A673 (cell line): ENCODE measurements at places on chromosomes 3 and 15.

DNA sequence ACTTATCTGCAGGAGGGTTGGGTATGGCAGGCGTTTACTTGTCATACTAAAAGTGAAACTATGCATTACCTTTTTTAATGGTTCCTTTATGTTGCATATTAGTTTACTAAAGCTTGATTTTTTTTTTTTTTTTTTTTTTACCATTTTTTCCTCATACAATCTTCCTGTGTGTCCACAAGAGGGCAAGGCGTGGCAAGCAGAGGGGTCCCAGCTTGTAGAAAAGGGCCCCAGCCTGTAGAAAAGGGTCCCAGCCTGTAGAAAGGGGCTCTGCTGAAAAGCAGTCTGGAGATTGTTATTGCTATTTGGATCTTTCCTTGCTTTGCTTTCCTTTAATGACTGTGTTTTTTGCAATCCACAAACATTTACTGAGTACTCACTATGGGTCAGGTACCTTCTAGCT lies 21.9 kb downstream of the MKRN2 start:
- no peaks in the 10 kb centered on the region for H3K27me3 ChIP-seq
- peaks cover 69% of the 10 kb centered on the region for H3K36me3 ChIP-seq
- DNase-seq: no peak

- no peak for DNase-seq
- H3K27me3 ChIP-seq: peaks cover 57% of the 10 kb centered on the region
- no peaks in the 10 kb centered on the region for H3K36me3 ChIP-seq
- H3K27ac ChIP-seq: no peak overlapping the region
- no peak overlapping the region for H3K4me3 ChIP-seq
These were observed 28.3 kb upstream of the IGF1R start for GRCh38 chr15:98620020-98620419.

DNA sequence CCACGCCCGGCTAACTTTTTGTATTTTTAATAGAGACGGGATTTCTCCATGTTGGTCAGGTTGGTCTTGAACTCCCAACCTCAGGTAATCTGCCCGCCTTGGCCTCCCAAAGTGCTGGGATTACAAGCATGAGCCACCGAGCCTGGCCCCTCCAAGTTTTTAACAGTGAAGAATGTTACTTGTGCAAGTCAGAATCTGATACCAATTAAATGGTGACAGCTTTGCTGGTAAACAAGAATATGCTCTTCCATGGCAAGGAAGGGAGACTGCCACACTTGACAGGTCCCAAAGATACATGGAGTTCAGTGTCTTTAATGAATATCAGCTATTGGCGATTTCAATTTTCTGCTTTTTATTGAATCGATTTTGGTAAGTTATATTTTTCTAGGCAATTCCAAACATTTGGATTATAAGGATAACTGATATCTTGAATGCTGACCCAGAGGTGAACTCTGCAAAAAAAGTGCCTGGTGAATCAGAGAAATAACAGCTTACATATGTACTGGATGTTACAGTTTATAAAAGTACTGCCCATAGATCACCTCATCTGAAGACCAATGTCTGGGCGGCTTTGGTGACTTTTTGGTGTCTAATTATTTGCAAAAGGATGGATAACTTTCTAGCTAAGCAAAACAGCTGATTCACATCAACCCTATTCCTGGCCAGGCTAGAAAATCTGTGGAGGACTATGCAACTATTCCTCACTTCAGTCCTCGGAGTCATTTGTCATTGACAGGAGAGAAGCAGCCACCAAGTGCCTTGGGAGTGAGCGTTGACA lies 1.2 kb downstream of the PARP16 start:
- peak overlapping the region; percentile 71 for H3K27ac ChIP-seq
- peaks cover 14% of the 10 kb centered on the region for H3K4me1 ChIP-seq
- H3K27me3 ChIP-seq: no peaks in the 10 kb centered on the region
- DNase-seq: no peak
- H3K4me3 ChIP-seq: peak overlapping the region; percentile 62
- H3K36me3 ChIP-seq: no peaks in the 10 kb centered on the region

DNA sequence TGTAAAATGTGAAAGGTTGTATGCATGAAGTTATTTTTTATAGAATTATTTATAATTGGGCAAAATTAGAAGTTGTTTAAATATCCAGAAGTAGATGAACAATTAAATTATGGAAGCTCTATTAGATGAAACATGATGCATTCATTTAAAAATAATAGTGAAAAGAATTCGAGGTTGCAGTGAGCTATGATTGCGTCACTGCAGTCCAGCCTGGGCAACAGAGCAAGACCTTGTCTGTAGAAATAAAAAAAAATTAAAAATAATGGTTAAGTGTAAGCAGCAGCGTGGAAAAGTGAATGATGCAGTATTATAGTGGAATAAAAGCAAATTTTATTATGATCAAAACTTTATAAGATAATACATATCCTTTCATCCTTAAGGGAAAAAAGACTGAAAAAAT lies 14.3 kb downstream of the BUB1B start:
- H3K4me3 ChIP-seq: no peak overlapping the region
- H3K4me1 ChIP-seq: no peaks in the 10 kb centered on the region
- no peaks in the 10 kb centered on the region for H3K27me3 ChIP-seq
- H3K27ac ChIP-seq: no peak overlapping the region
- DNase-seq: no peak

- H3K27me3 ChIP-seq: no peaks in the 10 kb centered on the region
- H3K36me3 ChIP-seq: no peaks in the 10 kb centered on the region
- H3K4me1 ChIP-seq: peaks cover 26% of the 10 kb centered on the region
- H3K4me3 ChIP-seq: no peak overlapping the region
- DNase-seq: no peak
These were observed 127.7 kb downstream of the SHQ1 start for GRCh38 chr3:72720566-72720965.

GRCh38 chr15:74229686-74230085 lies 6.4 kb upstream of the CCDC33 start:
- H3K27me3 ChIP-seq: no peaks in the 10 kb centered on the region
- peaks cover 51% of the 10 kb centered on the region for H3K4me1 ChIP-seq
- H3K36me3 ChIP-seq: no peaks in the 10 kb centered on the region
- no peak for DNase-seq
- no peak overlapping the region for H3K4me3 ChIP-seq

- H3K27ac ChIP-seq: no peak overlapping the region
- no peak for DNase-seq
- H3K4me1 ChIP-seq: no peaks in the 10 kb centered on the region
- no peak overlapping the region for H3K4me3 ChIP-seq
- H3K36me3 ChIP-seq: no peaks in the 10 kb centered on the region
- H3K27me3 ChIP-seq: no peaks in the 10 kb centered on the region
These were observed 914.5 kb upstream of the EPHA6 start for GRCh38 chr3:95899911-95900310.

GRCh38 chr3:181710345-181711291 lies 1.1 kb upstream of the SOX2 start:
- H3K36me3 ChIP-seq: peaks cover 6% of the 10 kb centered on the region
- H3K4me1 ChIP-seq: peaks cover 41% of the 10 kb centered on the region
- no peaks in the 10 kb centered on the region for H3K27me3 ChIP-seq
- peak overlapping the region; percentile 86 for H3K27ac ChIP-seq
- H3K4me3 ChIP-seq: peak overlapping the region; percentile 78
- peak; percentile 73 for DNase-seq

- no peak for DNase-seq
- H3K4me1 ChIP-seq: no peaks in the 10 kb centered on the region
- H3K27me3 ChIP-seq: no peaks in the 10 kb centered on the region
- H3K4me3 ChIP-seq: no peak overlapping the region
- H3K36me3 ChIP-seq: no peaks in the 10 kb centered on the region
- H3K27ac ChIP-seq: no peak overlapping the region
These were observed 16.6 kb downstream of the EIF4E3 start for GRCh38 chr3:71708476-71709105.

DNA sequence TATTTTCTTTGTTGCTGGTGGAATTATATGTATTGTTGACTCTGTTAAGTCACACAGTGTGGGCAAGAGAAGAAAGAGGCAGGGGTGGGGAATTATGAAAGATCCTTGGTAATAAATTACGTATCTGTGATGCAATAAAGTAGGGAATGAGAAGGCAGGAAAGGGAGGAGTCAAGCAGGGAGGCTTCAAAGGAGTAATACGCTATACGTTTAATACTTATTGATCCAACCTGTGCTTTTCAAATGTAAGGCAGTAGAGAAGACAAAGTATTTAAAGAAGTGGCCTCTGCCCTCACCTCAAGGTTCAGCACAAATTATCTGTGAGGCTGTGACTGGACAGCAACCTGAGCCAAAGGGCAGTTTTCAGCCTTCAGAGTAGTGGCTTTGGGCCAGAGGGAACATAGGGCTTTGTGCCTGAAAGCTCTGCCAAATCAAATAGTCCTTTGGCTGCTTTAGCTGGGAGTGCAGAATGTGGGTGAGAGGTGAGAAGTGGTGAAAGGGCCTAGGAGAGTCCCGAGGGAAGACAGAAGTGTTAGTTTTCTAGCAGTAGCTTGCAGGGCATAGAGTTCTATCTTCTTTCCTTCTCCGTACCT lies 1.2 kb upstream of the PLIN1 start:
- H3K27ac ChIP-seq: no peak overlapping the region
- no peaks in the 10 kb centered on the region for H3K36me3 ChIP-seq
- no peaks in the 10 kb centered on the region for H3K4me1 ChIP-seq
- no peak for DNase-seq
- no peak overlapping the region for H3K4me3 ChIP-seq
- H3K27me3 ChIP-seq: no peaks in the 10 kb centered on the region

DNA sequence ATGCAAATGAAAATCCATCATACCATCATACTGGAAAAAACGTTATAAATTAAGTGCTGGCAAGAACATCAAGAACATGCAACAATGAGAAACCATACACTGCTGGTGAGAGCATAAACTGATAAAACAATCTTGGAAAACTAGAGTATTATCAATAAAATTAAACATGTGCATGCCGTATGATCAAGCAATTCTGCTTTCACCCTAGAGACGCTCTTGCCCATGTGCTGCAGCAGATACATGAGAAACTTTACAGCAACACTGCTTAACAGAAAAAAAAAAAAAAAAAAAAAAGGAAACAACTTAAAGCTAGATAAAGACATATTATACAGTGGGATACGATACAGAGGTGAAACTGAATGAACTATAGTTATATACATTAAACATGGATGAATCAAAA lies 21.8 kb downstream of the SPG11 start:
- H3K27ac ChIP-seq: no peak overlapping the region
- H3K4me3 ChIP-seq: no peak overlapping the region
- peaks cover 41% of the 10 kb centered on the region for H3K36me3 ChIP-seq
- H3K27me3 ChIP-seq: no peaks in the 10 kb centered on the region

DNA sequence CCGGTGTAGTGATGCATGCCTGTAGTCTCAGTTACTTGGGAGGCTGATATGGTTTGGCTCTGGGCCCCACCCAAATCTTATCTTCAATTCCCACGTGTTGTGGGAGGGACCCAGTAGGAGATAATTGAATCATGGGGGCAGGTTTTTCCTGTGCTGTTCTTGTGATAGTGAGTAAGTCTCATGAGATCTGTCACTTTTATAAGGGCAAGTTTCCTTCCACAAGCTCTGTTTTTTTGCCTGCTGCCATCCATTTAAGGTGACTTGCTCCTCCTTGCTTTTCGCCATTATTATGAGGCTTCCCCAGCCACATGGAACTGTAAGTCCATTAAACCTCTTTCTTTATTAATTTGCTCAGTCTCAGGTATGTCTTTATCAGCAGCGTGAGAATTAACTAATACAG lies 566.7 kb upstream of the NECTIN3 start:
- H3K27me3 ChIP-seq: no peaks in the 10 kb centered on the region
- H3K27ac ChIP-seq: no peak overlapping the region
- H3K36me3 ChIP-seq: no peaks in the 10 kb centered on the region
- no peak for DNase-seq
- no peaks in the 10 kb centered on the region for H3K4me1 ChIP-seq

- H3K27me3 ChIP-seq: no peaks in the 10 kb centered on the region
- no peak overlapping the region for H3K4me3 ChIP-seq
- no peak overlapping the region for H3K27ac ChIP-seq
- no peaks in the 10 kb centered on the region for H3K36me3 ChIP-seq
- no peaks in the 10 kb centered on the region for H3K4me1 ChIP-seq
These were observed 312.3 kb upstream of the STT3B start for GRCh38 chr3:31220431-31220830.

GRCh38 chr3:13745636-13746035 lies 134.2 kb downstream of the WNT7A start:
- no peak for DNase-seq
- no peak overlapping the region for H3K4me3 ChIP-seq
- no peaks in the 10 kb centered on the region for H3K36me3 ChIP-seq
- peaks cover 6% of the 10 kb centered on the region for H3K27me3 ChIP-seq

- DNase-seq: no peak
- H3K4me1 ChIP-seq: no peaks in the 10 kb centered on the region
These were observed 79.7 kb downstream of the IFT80 start for GRCh38 chr3:160319322-160319721.

DNA sequence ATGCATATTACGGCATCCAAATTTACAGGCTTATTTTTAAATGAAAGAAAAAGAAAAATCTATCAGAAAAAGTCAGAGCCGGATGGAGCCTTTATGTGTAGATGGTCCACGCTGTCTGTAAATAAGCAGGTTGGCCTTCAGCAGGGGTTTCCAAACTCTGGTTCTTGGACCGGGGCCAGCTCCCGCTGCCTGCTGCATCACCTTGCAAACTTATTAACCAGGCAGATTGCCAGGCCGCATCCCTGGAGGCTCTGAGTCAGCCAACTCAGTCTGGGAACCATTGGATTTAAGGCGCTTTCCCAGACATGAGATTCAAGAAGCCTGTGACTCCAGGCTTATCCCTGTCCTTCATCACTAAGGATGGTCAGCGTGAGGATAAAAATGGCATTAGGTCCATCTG lies 212.4 kb downstream of the OPA1 start:
- H3K27ac ChIP-seq: no peak overlapping the region
- no peak overlapping the region for H3K4me3 ChIP-seq
- H3K4me1 ChIP-seq: peaks cover 11% of the 10 kb centered on the region
- no peaks in the 10 kb centered on the region for H3K36me3 ChIP-seq
- H3K27me3 ChIP-seq: no peaks in the 10 kb centered on the region

GRCh38 chr15:50355980-50356379 lies 982 bp upstream of the GABPB1 start:
- peaks cover 43% of the 10 kb centered on the region for H3K36me3 ChIP-seq
- no peak for DNase-seq
- peak overlapping the region; percentile 99 for H3K27ac ChIP-seq
- H3K27me3 ChIP-seq: no peaks in the 10 kb centered on the region
- peak overlapping the region; percentile 92 for H3K4me3 ChIP-seq

- no peak for DNase-seq
- no peak overlapping the region for H3K4me3 ChIP-seq
- peaks cover 5% of the 10 kb centered on the region for H3K4me1 ChIP-seq
- H3K36me3 ChIP-seq: no peaks in the 10 kb centered on the region
These were observed 1.9 kb upstream of the RAB6B start for GRCh38 chr3:133897547-133897946.

GRCh38 chr3:37527361-37527760 lies 334.3 kb upstream of the CTDSPL start:
- DNase-seq: no peak
- H3K27me3 ChIP-seq: no peaks in the 10 kb centered on the region
- H3K27ac ChIP-seq: no peak overlapping the region
- no peaks in the 10 kb centered on the region for H3K4me1 ChIP-seq
- no peaks in the 10 kb centered on the region for H3K36me3 ChIP-seq
- no peak overlapping the region for H3K4me3 ChIP-seq
